Peyer's patch (tissue), 4 donors: ENCODE measurements at places on chromosomes 11 and 22. TPM values are rescaled to one million over a fixed set of nuclear protein-coding genes. Genes with fewer than 3 reads are reported as not detected.

GRCh38 chr11:57700425-57700824, 11.6 kb downstream of the MED19 start:
- H3K4me3 ChIP-seq, result no peak overlapping the region
- peaks cover 81% of the 10 kb centered on the region for H3K36me3 ChIP-seq
- DNase-seq, result no peak
- H3K27ac ChIP-seq, result no peak overlapping the region

DNA sequence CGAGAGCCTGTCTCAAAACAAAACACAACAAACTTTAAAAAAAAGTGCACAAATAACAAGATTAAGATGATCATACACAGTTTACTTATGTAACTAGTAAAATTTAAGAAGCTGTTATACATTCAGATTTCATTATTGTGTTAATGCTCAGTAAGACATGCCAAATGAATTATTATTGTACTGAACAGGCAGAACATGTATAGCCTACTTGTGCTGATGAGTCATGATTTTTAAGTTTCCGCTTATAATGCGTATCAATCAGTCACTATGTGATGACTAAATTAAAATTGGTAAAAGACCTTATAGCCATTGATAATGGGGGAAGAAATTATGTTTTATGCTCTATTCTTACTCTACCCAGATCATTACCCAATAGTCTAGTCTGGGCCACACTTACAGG, 20.5 kb upstream of the EXPH5 start:
- H3K36me3 ChIP-seq, result no peaks in the 10 kb centered on the region
- no peak overlapping the region for H3K4me3 ChIP-seq
- H3K27me3 ChIP-seq, result no peaks in the 10 kb centered on the region
- no peak for DNase-seq

DNA sequence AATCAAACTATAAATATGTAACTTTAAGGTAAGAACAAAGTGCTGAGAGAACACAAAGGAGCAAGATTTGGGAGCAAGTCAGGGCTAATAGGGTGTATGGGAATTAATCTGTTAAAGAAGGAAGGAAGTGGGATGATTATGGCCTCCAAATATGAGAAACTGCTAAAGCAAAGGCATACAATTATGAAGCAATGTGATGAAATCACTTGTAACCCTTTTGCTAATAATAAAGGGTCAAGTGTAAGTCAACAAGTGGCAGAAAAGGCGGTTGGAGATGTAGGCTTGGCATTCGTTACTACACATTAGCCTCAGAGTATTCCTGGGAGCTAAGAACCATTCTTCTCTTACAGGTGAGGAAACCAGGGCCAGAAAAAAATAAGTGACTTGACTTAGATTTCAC, 1002.3 kb upstream of the TENM4 start:
- H3K4me1 ChIP-seq, result no peaks in the 10 kb centered on the region
- H3K27me3 ChIP-seq, result no peaks in the 10 kb centered on the region
- H3K27ac ChIP-seq, result no peak overlapping the region
- no peak overlapping the region for H3K4me3 ChIP-seq

GRCh38 chr22:22022255-22022840, 39.8 kb upstream of the TOP3B start:
- H3K36me3 ChIP-seq, result no peaks in the 10 kb centered on the region
- H3K27me3 ChIP-seq, result no peaks in the 10 kb centered on the region
- H3K27ac ChIP-seq, result no peak overlapping the region
- H3K4me1 ChIP-seq, result peaks cover 12% of the 10 kb centered on the region

GRCh38 chr22:20015187-20015625, 1.4 kb downstream of the ARVCF start:
- no peaks in the 10 kb centered on the region for H3K4me1 ChIP-seq
- no peak overlapping the region for H3K4me3 ChIP-seq
- H3K27ac ChIP-seq, result no peak overlapping the region
- DNase-seq, result no peak
- H3K36me3 ChIP-seq, result no peaks in the 10 kb centered on the region

DNA sequence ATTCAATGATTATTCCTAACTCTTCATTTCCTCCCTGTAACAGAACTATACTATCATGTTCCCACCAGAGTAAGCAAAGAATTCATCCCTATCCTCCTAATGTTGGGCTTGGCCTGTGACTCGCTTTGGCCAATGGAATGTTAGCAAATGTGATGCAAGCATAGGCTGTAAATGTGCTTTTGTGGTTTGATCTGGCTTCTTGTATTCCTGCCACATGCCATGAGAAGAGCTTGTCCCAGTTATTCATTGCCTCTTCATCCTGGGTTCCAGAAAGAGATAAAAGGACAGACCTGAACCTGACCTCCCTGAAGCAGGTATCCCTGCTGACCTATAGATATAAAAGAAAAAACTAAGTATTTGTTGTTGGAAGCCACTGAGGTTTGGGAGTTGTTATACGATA, 51.0 kb downstream of the SYTL2 start:
- no peak for DNase-seq
- no peak overlapping the region for H3K4me3 ChIP-seq
- H3K27me3 ChIP-seq, result no peaks in the 10 kb centered on the region
- peaks cover 11% of the 10 kb centered on the region for H3K4me1 ChIP-seq
- H3K27ac ChIP-seq, result no peak overlapping the region
- no peaks in the 10 kb centered on the region for H3K36me3 ChIP-seq

- peaks cover 4% of the 10 kb centered on the region for H3K4me1 ChIP-seq
- no peak for DNase-seq
- no peak overlapping the region for H3K27ac ChIP-seq
Measured at GRCh38 chr22:50520826-50521453, 4.5 kb downstream of the SCO2 start.

DNA sequence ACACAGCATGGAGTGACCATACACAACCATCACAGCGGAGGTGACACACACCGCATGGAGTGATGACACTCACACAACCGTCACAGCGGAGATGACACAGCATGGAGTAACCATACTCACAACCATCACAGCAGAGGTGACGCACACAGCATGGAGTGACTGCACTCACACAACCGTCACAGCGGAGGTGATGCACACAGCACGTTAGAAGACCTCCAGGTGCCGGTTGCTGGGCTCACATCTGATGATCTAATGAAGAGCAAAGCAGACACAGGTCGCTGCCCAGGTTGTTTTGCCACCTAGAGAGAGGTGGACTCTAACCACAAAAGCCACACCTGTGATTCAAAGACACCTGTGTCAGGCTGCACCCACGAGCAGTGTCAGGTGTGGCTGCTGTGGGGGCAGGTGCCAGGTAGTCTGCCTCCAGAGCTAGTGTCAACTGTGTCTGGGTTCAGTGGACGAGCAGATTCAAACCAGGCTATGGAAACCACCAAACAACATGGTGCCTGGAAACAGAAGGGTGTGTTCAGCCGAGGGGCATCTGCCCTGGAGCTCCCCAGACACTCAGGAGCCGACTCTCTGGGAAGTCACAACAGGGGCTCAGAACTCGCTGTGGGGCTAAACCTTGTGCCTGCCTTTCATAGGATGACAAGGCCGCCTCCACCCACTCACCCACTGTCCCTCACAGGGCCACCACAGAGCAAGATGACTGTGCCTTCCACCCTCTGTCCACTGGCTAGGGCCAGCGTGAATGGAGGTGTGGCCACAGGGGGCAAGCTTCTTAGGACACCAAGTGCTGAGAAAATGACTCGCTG, 608.2 kb downstream of the TBC1D22A start:
- no peak overlapping the region for H3K4me3 ChIP-seq
- H3K27ac ChIP-seq, result no peak overlapping the region
- DNase-seq, result peak; percentile 39
- no peaks in the 10 kb centered on the region for H3K4me1 ChIP-seq

DNA sequence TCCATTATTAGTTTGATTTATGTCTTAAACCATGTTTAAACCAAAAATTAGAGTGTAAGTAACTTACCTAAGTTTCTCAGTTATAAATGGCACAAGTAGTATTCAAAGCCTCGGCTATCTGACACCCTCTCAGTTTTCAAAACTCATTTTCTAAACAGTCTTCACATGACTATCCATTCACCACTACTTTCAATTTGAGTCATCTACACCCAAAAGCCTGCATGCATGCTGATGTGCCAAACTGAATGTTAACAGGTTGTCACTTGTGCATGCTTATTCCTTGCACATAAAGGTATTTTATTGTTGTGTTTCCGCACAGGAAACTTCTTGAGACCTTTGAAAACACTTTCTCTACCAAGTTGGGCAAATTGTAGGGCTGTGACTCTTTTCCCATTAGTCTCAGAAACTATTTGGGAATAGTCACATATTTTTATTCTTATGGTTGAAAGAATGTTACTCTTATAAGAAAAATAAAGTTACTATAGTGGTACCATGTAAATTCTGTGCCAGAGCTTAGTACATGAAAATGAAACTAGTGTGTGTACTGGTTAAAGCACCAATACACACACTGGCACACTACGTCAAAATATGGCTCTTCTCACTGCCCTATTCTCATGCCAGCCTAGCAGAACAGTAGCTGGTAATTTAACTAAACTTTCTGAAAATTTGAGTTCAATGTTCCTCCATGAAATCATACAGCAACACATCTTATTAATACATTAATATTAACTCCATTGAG, 2.2 kb upstream of the OR51E2 start:
- H3K4me3 ChIP-seq, result no peak overlapping the region
- no peaks in the 10 kb centered on the region for H3K4me1 ChIP-seq
- no peak overlapping the region for H3K27ac ChIP-seq
- DNase-seq, result no peak
- no peaks in the 10 kb centered on the region for H3K36me3 ChIP-seq

DNA sequence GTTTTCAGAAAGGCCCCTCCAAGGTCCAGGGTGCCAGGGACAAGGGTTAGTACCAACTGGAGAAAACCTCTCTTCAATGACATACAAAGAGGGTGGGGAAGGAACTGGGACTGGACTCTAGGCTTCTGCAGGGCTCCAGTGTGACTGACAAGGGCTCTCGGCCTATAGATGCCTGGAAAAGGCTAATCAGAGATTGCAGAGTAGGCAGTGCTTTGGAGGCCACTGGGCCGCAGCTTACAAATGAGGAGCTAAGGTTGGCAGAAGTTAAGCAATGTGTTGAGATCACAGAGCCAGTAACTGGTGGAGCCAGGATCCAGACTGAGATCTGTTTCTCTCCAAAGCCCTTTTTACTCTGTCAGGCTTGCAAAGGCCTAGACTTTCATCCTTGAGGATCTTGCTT, 7.4 kb upstream of the DGKZ start:
- no peak overlapping the region for H3K27ac ChIP-seq
- H3K36me3 ChIP-seq, result no peaks in the 10 kb centered on the region
- H3K27me3 ChIP-seq, result no peaks in the 10 kb centered on the region
- H3K4me3 ChIP-seq, result no peak overlapping the region
- no peak for DNase-seq

DNA sequence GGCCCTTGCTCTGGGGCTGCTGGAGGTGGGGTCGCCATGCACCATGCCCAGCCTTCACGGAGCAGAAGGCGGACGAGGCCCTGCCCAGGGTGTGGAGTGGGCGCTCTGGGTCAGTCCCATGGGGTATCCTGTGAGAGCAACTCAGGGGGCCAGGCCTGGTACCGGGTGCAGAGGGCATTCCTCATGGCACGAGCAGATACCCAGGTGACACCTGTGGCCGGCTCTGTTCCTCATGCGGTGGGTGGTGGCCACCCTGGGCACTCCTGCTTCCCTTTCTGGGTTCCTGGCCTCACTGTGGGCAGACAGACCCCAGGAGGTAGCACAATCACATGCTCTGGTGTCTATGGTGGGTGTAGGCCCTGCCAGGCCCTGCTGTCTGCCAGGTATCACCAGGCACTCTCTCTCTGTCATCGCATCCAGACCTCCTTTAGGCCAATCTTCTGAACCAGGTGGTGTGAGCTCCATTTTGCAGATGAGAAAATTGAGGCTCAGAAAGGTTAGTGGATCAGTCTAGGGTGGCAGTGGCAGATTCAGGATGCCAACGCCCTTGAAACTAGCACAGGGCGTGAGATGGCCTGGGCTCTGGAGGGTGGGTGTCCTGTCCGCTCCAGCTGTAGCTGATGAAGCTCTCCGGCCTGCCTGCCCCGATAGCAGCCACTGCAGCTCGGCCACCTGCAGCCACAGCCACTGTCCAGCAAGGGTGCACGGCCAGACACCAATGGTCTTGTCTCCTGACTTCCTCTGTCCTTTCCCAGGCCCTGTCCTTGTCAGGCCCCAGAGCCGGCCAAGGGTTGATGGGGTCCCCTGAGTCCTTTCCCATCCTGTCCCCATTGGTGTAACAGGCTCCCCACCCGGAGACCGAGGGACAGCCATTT, 15.1 kb downstream of the DGKZ start:
- H3K27me3 ChIP-seq, result no peaks in the 10 kb centered on the region
- no peak for DNase-seq
- no peaks in the 10 kb centered on the region for H3K36me3 ChIP-seq
- H3K4me1 ChIP-seq, result peaks cover 42% of the 10 kb centered on the region
- peak overlapping the region; percentile 15 for H3K4me3 ChIP-seq
- peak overlapping the region; percentile 67 for H3K27ac ChIP-seq

GRCh38 chr11:86134580-86135318, 65.9 kb upstream of the PICALM start:
- no peaks in the 10 kb centered on the region for H3K27me3 ChIP-seq
- DNase-seq, result no peak
- H3K4me1 ChIP-seq, result no peaks in the 10 kb centered on the region
- H3K27ac ChIP-seq, result peak overlapping the region; percentile 67
- H3K4me3 ChIP-seq, result no peak overlapping the region

GRCh38 chr22:25840167-25840566, 98.2 kb downstream of the MYO18B start:
- H3K4me1 ChIP-seq, result no peaks in the 10 kb centered on the region
- H3K36me3 ChIP-seq, result no peaks in the 10 kb centered on the region
- no peak overlapping the region for H3K4me3 ChIP-seq
- no peaks in the 10 kb centered on the region for H3K27me3 ChIP-seq
- no peak overlapping the region for H3K27ac ChIP-seq

- H3K27ac ChIP-seq, result no peak overlapping the region
- H3K4me3 ChIP-seq, result no peak overlapping the region
- no peaks in the 10 kb centered on the region for H3K36me3 ChIP-seq
- peaks cover 4% of the 10 kb centered on the region for H3K4me1 ChIP-seq
Measured at GRCh38 chr11:122751292-122752070, 86.8 kb upstream of the CRTAM start.

DNA sequence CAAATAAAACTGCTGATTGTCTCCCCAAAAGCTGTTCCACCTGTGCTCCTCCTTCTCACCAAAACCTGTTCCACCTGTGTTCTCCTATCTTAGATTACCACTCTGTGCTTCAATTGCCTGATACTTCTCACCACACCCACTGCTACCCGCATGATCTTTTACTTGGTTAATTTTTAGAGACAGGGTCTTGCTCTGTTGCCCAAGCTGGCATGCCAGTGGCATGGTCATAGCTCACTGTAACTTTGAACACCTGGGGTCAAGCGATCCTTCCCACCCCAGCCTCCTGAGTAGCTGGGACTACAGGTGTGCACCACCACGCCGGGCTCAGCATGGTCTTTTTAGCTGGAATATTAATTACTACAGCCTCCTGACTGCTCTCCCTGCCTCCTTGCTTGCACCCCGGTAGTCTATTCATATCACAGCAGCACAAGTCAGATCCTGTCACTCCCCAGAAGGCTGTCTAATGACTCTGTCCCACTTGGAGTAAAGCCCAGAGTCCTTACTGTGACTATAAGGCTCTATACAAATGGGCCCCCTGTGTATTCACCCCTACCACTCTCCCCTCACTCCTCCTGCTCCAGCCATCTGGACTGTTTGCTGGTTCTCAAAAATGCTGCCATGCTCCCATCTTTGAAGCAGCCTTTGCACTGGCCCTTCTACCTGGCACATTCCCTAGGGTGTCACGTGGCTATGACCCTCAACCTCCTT, 3.5 kb downstream of the C11orf91 start:
- DNase-seq, result no peak
- H3K4me3 ChIP-seq, result no peak overlapping the region
- H3K4me1 ChIP-seq, result peaks cover 10% of the 10 kb centered on the region
- H3K27ac ChIP-seq, result no peak overlapping the region

GRCh38 chr11:62141111-62142042, 17.6 kb downstream of the INCENP start:
- H3K27me3 ChIP-seq, result no peaks in the 10 kb centered on the region
- no peaks in the 10 kb centered on the region for H3K4me1 ChIP-seq
- H3K4me3 ChIP-seq, result no peak overlapping the region
- DNase-seq, result no peak

Gene ABCG4
- total RNA-seq, result not detected

Gene MPZL3
- total RNA-seq, result 9.2 TPM

Gene CATSPER1
- total RNA-seq, result not detected

Gene GRK3
- total RNA-seq, result 2.0 TPM

Gene OR8A1
- not detected for total RNA-seq
